Stimulated activated CD8-positive, alpha-beta memory T cell treated with anti-CD3 and anti-CD28 coated beads, Interleukin-4, amount 100 ng/mL, for 1 hour (primary cell): ENCODE measurements at places on chromosomes 5 and 9.

DNA sequence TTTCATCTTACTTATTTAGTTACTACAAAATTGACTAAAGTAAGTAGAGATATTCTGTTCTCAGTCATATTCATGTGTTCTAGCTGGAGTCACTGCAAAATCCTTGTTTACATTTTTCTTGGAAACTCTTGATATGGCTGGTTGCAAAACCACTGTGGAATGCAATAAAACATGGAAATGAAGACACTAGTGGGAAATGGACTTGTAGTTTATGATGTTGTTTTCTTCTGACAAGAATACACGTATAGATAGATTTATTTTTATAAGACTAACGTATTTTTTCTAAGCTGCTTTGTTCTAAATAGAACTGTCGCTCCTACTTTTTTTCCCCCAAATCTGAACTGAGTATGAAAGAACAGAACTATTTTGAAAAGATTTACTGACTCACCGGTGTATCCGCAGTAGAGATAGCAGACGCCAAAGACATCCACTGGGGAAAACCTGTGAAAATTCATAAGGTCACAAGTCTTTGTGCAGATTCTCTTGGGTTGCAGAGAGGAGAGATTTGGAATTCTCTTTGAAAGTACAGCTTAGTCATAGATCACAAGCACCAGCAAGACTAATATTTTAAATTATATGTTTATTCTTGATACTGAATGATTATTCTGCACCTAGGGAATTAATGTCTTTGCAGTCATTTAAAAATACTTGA, 119.6 kb upstream of the TAF11L2 start:
- no peak for DNase-seq

- no peak for DNase-seq
These were observed 128.2 kb upstream of the IRX2 start for GRCh38 chr5:2879701-2880100.

- DNase-seq: no peak
These were observed 114.4 kb downstream of the VPS13A start for GRCh38 chr9:77291714-77292113.

GRCh38 chr9:129414377-129414992, 206.4 kb downstream of the C9orf50 start:
- DNase-seq: no peak

DNA sequence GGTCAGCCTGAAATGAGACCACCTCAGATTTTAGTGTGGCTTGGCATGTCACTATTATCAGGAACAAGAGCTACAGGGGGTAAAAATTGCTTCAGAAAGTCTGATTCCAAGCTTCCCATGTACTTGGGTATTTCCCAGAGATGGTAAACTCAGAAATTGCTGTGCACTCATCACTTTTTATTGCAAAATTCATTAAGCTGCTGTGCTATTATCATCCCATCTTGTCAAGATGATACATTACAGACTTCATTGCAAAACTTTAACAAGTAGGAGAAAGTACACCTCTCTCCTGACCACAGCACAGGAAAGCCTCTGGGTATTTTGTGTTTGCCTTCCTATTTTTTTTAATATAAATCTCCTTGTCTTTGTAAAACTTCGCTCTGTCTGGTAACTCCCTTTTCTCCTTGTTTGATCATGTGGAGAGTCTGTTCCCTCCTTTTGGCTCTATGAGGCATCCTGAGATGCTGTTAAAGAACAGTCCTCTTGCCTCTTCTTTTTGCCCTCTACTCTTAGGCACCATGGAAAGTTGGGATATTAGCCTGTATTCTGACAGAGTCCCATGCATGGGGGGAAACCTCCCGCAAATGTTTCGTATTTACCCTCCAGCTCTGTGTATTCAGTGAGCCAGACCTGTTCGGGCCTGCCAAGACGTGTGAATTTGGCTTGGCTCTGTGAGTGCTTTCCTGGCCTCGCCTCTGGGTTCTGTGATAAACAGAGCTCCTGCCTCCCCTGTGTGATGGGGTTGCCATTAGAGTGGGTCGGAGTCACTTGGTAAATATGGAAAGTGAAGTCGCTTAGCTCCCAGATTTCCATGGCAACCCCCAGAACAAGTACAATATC, 260.7 kb downstream of the NR3C1 start:
- DNase-seq: no peak

GRCh38 chr9:92196400-92196799, 81.2 kb upstream of the SPTLC1 start:
- DNase-seq: no peak

DNA sequence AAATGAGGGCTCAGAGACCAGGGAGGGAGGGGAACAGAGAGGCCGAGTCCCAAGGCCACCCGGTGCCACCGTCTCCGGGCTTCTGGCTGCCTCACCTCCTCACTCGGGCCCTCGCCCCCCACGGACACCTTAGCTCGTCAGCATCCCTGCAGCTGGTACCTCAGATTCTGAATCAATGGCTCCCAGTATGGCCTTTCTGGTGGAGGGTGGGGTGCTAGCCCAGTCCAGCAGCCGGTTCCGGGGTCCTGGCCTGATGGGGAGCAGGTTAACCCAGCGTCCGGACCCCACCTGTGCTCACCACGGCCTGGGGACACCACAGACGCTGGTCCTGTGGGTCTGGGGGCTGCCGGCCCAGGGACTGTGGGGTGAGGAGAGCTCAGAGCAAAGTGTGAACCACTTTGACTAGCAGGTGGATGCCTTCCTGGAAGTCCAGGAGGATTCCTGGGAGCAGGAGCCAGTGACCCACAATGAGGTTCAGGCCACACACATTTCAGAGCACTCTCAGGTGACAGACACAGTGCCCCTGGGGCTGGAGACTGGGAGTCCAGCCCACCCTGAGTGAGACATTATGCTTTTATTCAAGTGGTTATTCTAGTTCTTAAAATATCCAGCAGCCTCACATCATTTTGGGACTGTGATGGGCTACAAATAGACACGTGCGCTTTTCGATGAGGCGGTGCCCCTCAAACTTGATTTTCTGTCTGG, 53.3 kb downstream of the AHRR start:
- no peak for DNase-seq

DNA sequence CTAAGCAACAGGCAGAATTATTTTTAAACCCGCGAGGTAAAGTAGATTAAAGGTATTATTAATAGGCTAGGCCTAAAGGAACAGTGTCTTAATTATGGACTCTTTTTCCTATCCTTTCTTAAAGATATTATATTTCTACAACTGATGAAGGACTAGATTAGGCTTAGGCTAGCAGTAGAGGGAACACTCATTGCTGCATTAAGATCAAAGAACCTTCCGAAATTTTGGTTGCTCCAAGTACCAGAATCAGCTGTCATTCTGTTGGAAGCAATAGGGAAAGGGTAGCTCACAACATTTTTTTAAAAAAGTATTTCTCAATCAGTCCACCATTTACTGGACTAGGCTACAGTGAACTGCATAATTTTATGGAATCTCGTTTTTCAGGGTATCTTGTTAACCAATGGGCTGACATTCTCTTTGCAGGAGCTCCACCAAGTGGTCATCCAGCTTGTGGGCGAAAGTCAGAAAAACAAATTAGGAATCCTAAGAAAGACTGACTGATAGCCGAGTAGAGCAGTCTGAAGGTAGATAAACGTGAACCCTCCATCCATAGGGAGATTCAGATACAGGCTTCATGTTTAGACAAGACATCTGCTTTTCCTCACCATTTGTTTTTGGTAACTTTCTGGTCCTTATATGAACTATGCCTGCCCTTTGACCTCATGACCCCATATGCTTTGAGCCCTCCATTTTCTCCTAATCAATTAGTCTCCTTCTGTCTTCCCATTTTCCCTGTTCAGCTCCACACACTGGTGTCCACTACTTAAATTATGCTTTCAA, 103.6 kb upstream of the CHD1 start:
- DNase-seq: no peak

DNA sequence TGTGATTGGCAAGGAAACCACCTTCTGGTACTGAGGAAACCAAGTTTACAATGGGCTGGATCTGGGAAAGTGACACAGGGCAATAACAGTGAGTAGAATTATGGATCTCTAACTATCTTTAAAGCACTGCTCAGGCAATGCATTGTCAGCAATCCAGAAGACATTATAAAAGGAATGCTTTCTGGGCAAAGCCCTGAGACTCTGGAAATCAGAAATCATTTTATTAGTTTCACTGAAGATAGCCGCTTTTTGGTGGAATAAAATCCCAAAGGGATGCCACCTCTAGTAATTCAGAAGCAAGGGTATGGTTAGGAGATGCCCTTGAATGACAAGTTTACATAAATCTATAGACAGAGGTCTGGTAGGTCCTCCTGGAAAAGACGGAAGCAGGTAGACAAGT, 211.1 kb downstream of the DMRT2 start:
- DNase-seq: no peak

- no peak for DNase-seq
These were observed 213.4 kb downstream of the GAS1 start for GRCh38 chr9:86733929-86734328.

- DNase-seq: no peak
These were observed 252.7 kb downstream of the AP3B1 start for GRCh38 chr5:78041805-78042204.

DNA sequence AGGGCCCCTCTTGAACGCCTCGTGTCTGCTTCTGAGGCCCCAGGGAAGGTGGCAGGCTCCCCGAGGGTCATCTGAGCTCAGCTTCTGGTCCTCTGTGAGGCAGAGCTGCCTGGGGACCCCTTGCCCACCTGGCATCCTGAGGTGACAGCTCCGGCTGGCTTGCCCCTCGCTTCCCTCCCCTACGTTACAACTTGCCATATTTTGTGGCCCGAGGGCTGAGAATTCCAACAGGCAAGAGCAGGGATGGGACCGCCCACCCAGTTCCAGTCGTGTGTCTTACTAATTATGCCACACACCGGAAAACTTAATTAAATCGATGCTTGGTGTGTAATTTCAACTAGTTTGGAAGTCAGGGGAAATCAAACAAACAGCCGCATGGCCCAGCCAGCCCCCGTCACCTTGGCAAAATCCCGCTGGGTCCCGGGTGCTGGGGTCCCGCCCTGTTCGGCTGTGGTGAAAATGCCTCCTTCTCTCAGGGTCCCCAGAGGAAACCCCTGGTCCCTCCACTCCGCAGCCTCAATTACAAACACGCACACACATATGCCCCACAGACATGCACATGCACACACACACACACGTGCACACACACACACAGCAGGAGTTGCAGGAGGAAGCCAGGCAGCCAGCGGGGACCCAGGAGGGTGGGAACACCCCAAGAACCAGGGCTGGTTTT, 221.0 kb upstream of the IER5L start:
- no peak for DNase-seq

DNA sequence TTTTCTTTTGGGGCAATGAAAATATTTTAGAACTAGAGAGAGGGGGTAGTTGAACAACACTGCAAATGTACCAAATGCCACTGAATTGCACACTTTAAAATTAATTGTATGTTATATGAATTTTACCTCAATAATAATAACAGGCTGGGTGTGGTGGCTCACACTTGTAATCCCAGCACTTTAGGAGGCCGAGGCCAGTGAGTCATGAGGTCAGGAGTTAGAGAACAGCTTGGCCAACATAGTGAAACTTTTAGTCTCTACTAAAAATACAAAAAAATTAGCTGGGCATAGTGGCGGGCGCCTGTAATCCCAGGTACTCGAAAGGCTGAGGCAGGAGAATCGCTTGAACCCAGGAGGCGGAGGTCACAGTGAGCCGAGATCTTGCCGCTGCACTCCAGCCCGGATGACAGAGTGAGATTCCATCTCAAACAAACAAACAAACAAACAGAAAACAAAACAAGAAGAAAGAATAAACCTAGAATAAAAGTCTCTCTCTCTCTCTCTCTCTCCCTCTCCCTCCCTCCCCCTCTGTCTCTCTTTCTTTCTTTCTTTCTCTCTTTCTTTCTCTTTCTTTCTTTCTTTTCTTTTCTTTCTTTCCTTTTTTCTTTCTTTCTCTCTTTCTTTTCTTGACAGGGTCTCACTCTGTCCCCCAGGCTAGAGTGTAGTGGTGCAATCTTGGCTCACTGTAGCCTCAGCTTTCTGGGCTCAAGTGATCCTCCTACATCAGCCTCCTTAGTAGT, 91.1 kb downstream of the BASP1 start:
- no peak for DNase-seq

GRCh38 chr5:68289498-68289897, 73.9 kb downstream of the PIK3R1 start:
- no peak for DNase-seq

- DNase-seq: no peak
These were observed 121.1 kb upstream of the ASTN2 start for GRCh38 chr9:117535973-117536372.

GRCh38 chr5:78287833-78288232, 6.7 kb downstream of the AP3B1 start:
- no peak for DNase-seq

- no peak for DNase-seq
These were observed 2.2 kb downstream of the ST6GALNAC6 start for GRCh38 chr9:127897193-127897692.

DNA sequence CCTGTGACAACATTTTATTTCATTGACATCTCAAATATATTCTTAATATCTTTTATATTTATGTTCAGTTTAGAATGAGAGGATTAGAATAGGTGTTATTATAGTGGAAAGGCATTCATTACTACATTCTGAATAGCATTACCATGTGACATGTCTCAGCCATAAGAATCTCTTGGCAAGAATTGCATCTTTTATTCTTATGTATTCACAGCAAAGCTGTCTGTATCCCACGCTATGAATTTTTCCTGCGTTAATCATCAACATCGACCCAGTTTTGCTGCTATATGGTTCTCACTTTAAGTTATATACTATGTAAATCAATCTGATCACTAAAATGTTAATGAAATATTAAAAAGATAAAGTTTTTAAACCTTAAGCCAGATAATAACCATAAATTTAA, 248.6 kb downstream of the TMEM232 start:
- no peak for DNase-seq

DNA sequence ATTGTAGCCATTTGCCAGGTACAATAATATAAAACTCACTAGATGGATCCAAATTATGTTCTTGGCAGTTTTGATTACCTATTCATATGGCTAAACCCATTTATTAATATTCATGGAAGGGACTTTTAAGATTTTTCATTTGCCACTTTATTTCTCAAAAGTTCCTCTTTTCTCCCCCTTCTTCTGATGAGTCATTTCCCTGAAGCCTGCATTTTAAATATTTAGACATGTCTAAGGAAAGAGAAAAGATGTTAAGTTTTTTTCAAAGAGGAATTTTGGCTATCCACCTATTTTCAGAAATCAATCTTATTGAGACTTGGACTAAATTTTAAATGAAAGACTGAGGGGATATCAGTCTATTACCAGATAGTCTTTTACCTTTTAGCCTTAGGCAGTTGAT, 1189.4 kb downstream of the EFNA5 start:
- DNase-seq: no peak

GRCh38 chr5:87829217-87829551, 416.5 kb upstream of the CCNH start:
- DNase-seq: no peak
